Thyroid gland (tissue), 4 donors: ENCODE measurements at places on chromosomes 5 and 9. TPM values are rescaled to one million over a fixed set of nuclear protein-coding genes. Genes with fewer than 3 reads are reported as not detected.
A peak's percentile ranks its signal among the peaks of the same experiment; 100 is the strongest.

GRCh38 chr9:100426189-100426529, 784 bp upstream of the MSANTD3 start:
- H3K4me1 ChIP-seq = peaks cover 22% of the 10 kb centered on the region
- DNase-seq = no peak
- peak overlapping the region; percentile 53 for H3K4me3 ChIP-seq
- H3K27me3 ChIP-seq = no peaks in the 10 kb centered on the region
- peak overlapping the region; percentile 86 for H3K27ac ChIP-seq

GRCh38 chr5:66358741-66359140, 214.6 kb downstream of the SREK1 start:
- DNase-seq = no peak
- no peaks in the 10 kb centered on the region for H3K27me3 ChIP-seq
- no peak overlapping the region for H3K4me3 ChIP-seq
- no peak overlapping the region for H3K27ac ChIP-seq
- no peaks in the 10 kb centered on the region for H3K4me1 ChIP-seq
- no peaks in the 10 kb centered on the region for H3K36me3 ChIP-seq

GRCh38 chr9:90903766-90904424, 102.3 kb downstream of the SYK start:
- no peaks in the 10 kb centered on the region for H3K27me3 ChIP-seq
- DNase-seq = peak; percentile 91
- H3K4me3 ChIP-seq = no peak overlapping the region
- peak overlapping the region; percentile 93 for H3K27ac ChIP-seq
- H3K36me3 ChIP-seq = no peaks in the 10 kb centered on the region
- H3K4me1 ChIP-seq = peaks cover 58% of the 10 kb centered on the region

DNA sequence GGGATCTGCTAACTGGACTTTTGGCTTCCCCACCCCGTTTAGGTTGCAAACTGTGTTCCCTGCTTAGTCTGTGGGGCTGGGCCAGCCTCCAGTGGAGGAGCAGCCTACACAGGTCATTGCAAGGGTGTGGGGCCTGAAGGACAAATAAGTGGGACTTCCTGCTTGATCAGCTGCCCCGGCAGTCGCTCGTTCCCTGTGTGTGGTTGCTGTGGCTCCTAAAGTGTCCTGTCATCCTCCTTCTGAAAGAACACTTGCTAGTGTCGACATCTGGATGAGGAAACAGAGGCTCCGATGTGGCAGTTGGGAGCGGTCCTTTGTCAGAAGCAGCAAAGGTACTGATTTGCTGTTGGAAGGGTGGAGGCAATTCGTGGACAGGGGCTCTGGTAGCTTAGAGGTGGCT, 88.9 kb upstream of the TBCA start:
- H3K27me3 ChIP-seq = no peaks in the 10 kb centered on the region
- H3K4me3 ChIP-seq = no peak overlapping the region
- H3K27ac ChIP-seq = no peak overlapping the region

DNA sequence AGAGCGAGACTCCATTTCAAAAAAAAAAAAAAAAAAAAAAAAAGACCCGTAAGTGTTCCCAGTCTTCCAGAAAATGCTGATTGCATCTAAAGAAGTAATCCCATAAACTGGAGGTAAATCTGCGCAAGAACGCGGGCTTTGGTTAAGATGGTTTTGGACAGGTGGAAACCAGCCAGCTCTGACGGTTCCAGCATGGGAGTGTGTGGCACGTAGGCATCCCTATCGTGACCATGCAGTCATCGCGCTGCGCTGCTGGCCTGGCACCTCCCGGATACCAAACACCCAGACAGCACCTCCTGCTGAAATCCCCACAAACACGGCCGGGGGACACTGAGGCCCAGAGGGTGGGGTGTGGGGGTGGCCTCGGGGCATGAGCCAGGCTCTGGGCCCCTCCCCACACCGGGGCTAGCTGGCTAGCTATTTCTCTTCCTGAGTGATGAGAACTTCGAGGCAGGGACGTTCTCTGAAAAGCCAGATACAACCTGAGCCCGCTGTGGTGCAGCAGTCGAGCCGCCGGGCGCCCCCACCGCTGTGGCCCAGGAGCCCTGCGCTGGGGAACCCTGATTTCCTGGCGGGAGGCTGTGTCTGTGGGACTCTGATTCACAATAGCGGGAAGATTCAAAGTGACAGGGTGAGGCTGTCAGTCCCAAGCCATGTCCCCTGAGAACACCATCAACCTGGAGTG, 32.2 kb upstream of the NOTCH1 start:
- no peaks in the 10 kb centered on the region for H3K27me3 ChIP-seq
- no peak overlapping the region for H3K27ac ChIP-seq
- DNase-seq = no peak
- H3K4me3 ChIP-seq = no peak overlapping the region
- peaks cover 13% of the 10 kb centered on the region for H3K4me1 ChIP-seq
- H3K36me3 ChIP-seq = no peaks in the 10 kb centered on the region

GRCh38 chr5:88689668-88690408, 193.1 kb downstream of the MEF2C start:
- H3K4me3 ChIP-seq = no peak overlapping the region
- peaks cover 30% of the 10 kb centered on the region for H3K4me1 ChIP-seq
- no peak overlapping the region for H3K27ac ChIP-seq
- no peaks in the 10 kb centered on the region for H3K36me3 ChIP-seq

GRCh38 chr9:101336091-101336490, 48.7 kb downstream of the BAAT start:
- no peak overlapping the region for H3K27ac ChIP-seq
- H3K27me3 ChIP-seq = no peaks in the 10 kb centered on the region
- H3K4me3 ChIP-seq = no peak overlapping the region
- no peaks in the 10 kb centered on the region for H3K36me3 ChIP-seq
- no peaks in the 10 kb centered on the region for H3K4me1 ChIP-seq
- no peak for DNase-seq

DNA sequence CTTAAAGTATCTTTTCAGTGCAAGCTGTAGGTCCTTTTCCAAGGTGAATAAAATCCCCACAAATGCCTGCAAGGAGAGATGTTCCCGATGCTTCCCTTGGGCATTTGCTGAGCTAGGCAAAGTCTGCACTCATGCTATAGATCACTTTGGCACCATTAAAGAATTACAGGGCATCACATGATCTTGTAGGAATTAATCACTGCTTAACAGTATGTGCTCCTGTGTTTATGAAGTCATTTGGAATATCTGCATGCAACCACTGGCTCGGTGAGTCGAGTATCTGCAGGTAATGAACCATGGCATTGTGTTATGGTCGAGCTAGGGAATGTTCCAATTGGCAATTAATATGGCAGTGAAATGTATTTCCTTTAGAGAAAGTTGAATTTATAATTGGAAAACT, 615.1 kb downstream of the TLE1 start:
- no peaks in the 10 kb centered on the region for H3K27me3 ChIP-seq
- no peaks in the 10 kb centered on the region for H3K36me3 ChIP-seq
- no peak overlapping the region for H3K4me3 ChIP-seq
- no peak for DNase-seq

TRIM36 gene
- total RNA-seq = 3.4 TPM

RNF180 gene
- total RNA-seq = 50.5 TPM

PTPDC1 gene
- 11.4 TPM for total RNA-seq
